Neural crest cell (in vitro differentiated cells): ENCODE measurements at places on chromosomes 12 and 14.
A peak's percentile ranks its signal among the peaks of the same experiment; 100 is the strongest.

DNA sequence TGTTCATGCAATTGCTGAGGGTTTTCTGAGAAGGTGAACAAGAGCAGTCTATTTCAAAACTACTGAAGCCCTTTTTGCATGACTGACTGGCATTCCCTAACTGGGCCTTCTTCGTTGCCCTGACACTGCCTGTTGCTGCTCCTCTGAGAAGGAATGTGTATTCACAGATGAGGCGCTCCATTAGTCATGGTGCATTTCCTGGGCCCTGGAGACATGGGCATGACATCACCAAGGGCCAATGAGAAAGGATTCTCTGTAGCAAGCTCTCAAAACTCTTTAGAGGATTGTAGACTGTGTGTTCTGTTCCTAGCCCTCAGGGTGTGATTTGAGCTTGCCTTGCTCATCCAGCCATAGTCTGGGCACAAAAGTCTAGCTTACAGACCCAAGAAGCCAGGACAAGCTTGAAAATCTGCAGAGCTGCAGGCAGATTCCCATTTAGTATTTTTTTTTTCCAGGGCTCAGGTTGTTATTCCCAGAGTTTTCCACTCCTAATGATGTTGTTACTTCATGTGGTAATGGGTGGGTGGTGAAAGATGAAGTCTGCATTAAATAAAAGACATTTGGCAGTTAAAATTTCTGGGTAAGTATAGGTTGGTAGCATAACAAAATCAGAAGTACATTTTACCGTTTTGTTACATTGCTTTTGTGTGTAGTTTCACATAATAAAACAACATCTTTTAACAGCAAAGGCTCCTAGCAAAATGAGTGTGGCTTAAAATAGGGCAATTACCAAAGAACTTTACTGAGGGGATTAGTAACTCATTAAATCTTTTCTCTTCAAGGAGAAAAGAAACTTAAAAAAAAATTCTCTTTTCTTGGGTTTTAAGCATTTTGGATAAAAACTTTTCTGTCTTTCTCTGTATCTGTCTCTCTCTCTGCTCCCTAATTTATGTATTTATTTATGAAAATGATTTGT lies 318.4 kb downstream of the RAD51B start:
- DNase-seq: peak; percentile 61

DNA sequence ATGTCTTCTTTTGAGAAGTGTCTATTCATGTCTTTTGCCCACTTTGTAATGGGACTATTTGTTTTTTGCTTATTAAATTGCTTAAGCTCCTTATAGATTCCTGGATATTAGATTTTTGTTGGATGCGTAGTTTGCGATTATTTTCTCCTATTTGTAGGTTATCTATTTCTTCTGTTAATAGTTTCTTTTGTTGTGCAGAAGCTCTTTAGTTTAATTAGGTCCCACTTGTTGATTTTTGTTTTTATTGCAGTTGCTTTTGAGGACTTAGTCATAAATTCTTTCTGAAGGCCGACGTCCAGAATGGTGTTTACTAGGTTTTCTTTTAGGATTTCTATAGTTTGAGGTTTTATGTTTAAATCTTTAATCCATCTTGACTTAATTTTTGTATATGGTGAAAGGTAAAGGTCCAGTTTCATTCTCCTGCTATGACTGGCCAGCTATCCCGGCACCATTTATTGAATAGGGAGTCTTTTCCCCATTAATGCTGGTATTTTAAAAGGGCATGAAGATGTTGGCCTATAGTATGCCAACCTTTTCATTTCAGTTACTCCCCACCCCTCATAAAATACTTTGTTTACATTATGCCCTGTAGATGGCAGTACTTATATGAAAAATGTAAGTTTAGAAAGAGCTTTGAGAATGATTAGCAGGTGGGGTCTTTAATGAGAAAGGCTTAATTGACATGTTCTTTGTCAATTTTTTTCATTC lies 62.9 kb upstream of the PSMA6 start:
- no peak for DNase-seq

- DNase-seq: no peak
These were observed at the start of gene TCL1A for GRCh38 chr14:95713596-95714371. TSS of gene TCL1A (minus strand) at chr14:95714125. CDS start at chr14:95714066, 59 bp downstream.

GRCh38 chr12:5796171-5796958 lies 148.7 kb downstream of the ANO2 start:
- DNase-seq: peak; percentile 57

DNA sequence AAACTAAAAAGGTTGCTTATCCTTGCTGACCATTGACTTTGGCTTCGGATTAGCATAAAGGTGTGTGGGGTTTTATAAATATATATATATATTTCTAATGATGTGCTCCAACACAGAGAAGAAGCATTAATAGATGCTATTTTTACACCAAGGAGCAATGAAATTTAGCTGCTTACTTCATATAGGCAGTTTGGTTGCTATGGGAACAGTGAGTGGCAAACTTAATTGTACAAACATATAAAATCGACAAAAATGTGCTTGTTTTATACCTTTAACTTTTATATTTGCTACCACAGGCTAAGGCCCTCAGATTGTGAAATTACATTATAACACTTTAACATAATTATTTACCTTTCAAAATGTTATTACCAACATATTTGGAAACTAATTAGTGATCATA lies 303.4 kb downstream of the SEC23A start:
- DNase-seq: no peak

GRCh38 chr14:99280852-99281251 lies 8.9 kb upstream of the BCL11B start:
- no peak for DNase-seq

GRCh38 chr12:69545081-69545480 lies 40.2 kb upstream of the CCT2 start:
- no peak for DNase-seq

DNA sequence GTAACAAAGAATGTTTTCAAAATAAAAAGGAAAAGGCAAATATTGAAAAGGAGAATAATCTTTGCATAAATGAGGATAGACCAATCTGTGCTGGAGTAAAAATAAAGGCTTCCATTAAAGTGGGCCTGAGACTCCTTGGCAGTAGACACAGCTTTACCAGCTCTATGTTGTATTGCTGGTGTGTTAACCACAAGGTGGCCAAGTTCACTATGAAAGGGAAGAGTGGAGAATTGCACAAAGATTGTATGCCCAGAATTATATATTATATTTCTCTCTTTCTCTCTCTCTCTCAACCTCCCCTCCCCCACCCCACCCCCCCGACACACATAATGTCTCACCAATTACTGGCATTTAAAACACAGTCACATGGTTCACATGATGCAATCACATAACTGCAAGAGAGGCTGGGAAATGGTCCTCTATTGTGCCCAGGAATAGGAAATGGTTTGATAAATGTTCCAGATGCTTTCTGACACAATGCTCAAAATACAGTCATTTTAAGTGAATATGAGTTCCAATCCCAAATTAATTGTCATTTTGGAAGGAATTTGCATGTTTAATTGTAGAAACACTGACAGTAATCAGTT lies 222.6 kb upstream of the SYT1 start:
- DNase-seq: no peak

DNA sequence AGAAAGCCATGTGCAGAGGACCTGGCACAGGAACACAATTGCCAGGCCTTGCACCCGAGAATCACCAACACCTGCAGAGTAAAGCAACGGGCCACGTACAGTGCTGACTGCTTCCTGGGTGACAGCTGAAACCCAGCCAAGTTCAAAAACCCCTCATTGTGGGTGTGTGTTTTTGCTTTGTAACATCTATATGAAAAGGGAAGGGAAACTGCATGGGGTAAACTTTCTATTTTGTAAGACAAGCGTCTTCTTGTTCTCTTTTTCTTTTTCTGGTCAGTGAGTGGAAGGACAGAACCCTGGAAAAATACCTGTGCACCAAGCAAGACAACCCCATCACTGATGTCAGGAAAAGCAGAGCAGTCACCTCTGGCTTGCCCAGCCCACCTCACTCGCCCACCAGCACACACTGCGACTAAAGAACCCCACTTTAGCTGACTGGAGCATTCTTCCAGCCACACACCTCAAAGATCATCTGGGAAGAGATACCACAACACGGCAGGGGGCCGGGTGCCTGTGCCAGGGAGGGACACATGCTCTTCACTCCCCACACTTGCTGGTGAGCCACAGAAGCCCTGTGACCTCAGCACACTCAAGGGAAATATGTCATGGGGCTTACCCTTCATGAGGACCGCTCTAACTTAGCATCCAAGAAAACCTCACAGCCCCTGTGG lies 172.3 kb downstream of the NDUFA12 start:
- DNase-seq: no peak

- DNase-seq: no peak
These were observed 5.5 kb downstream of the TAS2R19 start for GRCh38 chr12:11016937-11017336.

DNA sequence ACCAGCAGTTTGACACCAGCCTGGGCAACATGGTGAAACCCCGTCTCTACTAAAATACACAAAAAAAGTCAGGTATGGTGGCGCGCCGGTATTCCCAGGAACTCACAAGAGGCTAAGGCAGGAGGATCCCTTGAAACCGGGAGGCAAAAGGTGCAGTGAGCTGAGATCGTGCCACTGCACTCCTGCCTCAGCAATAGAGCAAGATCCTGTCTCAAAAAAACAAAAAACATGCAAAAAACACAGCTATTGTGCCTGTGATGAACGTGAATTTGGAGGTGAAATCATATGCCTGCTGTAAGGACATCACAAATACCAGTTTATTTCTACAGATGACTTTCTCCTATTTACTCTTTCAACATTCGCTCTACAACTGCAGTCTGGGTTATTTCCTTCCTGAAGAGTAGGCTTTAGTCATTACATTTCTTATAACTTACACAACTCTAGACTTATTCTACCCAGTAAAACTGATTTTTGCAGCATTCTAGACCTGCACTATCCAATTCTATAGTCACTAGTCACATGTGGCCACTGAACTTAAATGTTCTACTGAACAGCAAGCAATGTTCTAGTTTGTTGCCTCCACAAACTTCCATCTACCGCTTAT lies 48.3 kb downstream of the HNRNPC start:
- no peak for DNase-seq

DNA sequence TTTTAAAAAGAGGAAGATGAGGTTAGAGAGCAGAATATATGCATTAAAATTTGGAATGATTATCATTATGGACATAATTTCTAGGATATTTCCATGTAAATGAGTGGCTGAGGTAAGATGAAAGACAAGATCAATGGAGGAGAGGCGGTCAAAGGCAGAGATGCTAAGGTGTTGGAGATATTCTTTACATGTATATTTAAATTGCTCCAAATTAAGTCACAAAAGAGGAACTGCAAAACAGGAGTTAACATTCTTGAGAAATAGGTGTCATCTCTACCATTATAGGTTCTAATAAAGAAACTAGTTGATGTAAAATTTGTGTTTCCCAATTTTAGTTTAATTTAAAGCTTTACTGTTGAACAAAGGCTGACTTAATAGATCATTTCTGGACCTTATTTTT lies 268.5 kb upstream of the PPFIA2 start:
- DNase-seq: no peak

- DNase-seq: no peak
These were observed 1.7 kb upstream of the KLC1 start for GRCh38 chr14:103627073-103628025.

GRCh38 chr14:104586832-104587620 lies 7.5 kb downstream of the C14orf180 start:
- DNase-seq: no peak

GRCh38 chr12:83106873-83107272 lies 420.2 kb downstream of the TMTC2 start:
- no peak for DNase-seq

- DNase-seq: peak; percentile 77
These were observed 51.0 kb downstream of the BMAL2 start for GRCh38 chr12:27383429-27384260.

DNA sequence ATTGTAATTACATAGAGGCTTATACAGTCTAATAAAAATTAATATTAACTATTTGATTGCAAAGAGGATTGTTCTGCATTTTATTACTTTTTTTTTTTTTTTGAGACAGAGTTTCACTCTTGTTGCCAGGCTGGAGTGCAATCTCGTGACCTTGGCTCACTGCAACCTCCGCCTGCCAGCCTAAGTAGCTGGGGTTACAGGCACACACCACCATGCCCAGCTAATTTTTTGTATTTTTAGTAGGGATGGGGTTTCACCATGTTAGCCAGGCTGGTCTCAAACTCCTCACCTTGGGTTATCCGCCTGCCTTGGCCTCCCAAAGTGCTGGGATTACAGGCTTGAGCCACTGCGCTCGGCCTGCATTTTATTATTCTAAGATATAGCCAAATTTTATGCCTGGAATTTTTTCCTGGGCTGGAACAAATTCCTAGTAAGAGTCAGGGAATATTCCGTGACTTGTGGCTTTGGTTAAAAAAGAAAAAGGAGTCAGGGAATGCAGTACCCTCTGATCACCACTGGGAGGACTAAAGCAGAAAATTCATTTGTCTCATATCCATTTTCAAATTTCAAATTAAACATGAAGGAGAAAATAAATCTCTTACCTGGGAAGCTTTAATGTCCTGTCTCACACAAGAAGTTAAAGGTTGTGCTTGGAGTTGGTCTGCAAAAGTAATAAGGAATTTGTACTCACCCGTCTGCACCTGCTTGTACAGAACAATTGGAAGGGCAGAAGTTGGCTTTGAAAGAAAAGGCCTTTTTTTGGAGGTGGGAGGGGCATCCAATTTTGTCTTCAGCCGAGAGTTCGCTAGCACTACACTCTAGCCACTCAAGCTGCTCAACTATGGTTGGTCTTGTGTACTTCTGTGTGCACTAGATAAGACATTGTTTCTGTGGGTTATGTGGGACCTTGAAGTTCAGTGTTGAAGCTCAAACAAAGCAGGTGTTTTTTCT lies 8.7 kb downstream of the MARK3 start:
- no peak for DNase-seq

GRCh38 chr12:109779382-109779781 lies 53.8 kb downstream of the TRPV4 start:
- no peak for DNase-seq

GRCh38 chr14:74296037-74296467 lies 6.7 kb downstream of the ABCD4 start:
- DNase-seq: no peak

- no peak for DNase-seq
These were observed 16.9 kb downstream of the LTBP2 start for GRCh38 chr14:74595006-74595735.

DNA sequence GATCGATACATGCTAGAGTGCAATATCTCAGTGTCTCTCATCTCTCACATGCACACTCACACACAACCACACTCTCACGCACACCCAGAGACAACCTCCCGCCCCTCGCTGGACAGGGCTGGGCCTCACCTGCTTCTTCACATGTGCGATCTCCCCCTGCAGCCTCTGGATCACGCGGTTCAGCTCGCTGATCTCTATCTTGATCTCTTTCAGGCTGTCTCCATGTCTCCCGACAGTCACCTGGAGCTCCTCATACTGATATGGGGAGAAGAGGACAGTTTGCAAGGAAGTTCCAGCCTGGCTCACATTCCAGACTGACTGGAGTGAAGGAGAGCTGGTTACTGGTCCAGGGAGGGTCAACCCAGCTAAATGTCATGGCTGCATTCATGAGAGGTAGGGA lies 4.4 kb downstream of the KRT2 start:
- no peak for DNase-seq
